Mucosa of gallbladder (tissue), 1 donor: ENCODE measurements at places on chromosomes 7 and 10. TPM values are rescaled to one million over a fixed set of nuclear protein-coding genes. Genes with fewer than 3 reads are reported as not detected.
A peak's percentile ranks its signal among the peaks of the same experiment; 100 is the strongest.

The HKDC1 gene
- 41.2 TPM for total RNA-seq

The CC2D2B gene
- 2.9 TPM for total RNA-seq

DNA sequence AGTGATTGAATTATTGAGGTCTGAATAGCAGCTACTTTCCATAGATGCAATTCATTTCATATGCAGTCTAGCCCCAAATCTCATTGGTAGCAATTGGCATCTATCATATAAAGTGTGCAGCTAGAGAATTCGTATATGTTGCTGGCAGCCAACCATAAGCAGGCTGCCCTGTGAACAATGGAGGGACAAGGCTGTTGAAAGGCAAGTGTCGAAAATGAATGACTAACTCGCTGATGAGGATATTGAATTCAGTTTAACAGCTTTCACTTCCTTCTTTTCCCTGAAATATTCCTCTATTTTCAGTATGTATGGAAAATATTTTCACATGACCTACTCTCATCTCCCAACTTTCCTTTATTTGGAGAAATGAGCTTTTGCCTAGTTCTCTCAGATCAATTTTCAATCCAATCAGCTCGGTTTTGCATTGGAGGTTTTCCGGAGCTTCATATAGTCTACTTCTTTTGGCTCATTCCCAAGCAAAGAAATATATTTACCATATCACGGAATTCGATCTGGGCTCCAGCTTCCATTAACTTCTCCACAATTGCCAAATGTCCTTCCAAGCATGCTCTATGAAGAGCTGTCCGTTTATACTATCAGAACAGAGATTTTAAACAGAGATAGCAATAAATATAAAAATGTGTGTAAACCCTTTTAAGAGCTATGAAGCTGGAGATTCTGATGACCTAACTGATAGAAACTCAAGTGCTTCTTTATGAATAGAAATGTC lies 3.5 kb downstream of the ANKRD1 start:
- DNase-seq = no peak

DNA sequence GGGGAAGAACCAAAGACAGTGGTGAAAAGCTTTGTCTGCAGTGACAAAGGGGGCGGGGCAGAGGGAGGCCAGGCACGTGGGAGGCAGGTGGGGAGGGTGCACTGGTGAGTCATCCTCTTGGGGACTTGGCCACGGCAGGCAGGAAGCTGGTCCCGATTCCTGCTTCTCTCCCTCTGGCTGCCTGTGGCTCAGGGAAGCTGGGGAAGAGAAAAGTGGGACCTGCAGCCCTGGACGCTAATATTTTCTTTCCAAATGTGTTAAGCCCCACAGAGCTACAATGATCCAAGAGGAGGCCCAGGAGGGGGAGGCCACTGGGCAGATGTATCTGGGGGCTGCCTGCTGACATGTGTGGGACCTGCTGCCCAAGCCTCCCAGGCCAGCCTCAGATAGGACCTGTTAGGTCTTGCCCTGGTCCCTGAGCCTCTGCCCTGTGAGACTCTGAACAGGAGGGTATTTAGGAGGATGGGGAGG lies 231.8 kb downstream of the KCNMA1 start:
- DNase-seq = peak; percentile 82

GRCh38 chr10:10235003-10235402 lies 782.7 kb upstream of the CELF2 start:
- no peak for DNase-seq

- DNase-seq = no peak
These were observed 35.0 kb downstream of the C10orf105 start for GRCh38 chr10:71684356-71685173.

GRCh38 chr7:92020636-92021035 lies 80.0 kb downstream of the AKAP9 start:
- DNase-seq = no peak

DNA sequence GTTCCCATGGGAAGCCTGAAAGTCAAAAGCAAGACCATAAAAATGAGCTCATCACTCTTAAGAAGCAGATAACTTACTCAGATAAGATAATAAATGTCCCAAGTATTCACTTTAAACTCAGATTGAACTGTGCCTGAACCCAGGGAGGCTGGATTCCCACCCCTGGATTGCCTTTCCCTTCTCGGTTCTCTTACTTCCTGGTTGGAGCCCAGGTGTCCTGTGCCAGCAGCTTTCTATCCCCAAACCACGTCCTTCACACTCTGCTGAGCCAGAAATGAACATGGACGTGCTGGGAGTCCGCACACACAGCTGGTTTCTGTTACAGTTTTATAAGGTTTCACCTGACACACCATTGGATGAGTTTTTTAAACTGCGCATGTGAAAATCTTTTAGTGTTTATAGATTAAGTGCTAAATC lies 636.2 kb upstream of the IGFBP3 start:
- peak; percentile 28 for DNase-seq

DNA sequence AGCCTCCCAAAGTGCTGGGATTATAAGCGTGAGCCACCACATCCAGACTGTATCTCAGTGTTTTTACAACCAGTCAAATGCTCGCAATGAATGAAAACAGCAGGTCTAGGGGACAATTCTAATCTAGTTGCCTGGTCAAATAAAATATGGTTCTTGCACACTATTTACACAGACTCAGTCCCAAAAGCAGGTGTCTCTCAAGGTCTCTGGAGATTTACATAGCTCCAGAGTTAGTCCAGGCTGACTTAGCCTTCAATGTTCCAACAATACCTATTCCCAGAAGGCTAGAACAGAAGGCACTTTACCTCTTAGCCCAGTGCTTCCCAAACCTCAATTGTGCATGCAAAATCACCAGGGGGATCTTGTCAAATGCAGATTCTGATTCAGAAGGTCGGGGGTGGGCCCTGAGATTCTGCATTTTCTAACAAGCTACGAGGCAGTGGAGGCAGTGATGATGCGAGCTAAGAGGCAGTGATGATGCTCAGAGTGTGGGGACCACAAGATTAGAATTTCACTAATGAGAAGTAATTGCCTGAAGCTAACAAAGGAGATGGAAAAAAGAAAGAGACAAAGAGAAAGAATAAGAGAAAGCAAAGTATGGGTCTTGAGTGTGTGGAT lies 6.4 kb downstream of the KIAA1549 start:
- no peak for DNase-seq

GRCh38 chr10:45425621-45426563 lies 51.9 kb downstream of the ALOX5 start:
- DNase-seq = peak; percentile 45

DNA sequence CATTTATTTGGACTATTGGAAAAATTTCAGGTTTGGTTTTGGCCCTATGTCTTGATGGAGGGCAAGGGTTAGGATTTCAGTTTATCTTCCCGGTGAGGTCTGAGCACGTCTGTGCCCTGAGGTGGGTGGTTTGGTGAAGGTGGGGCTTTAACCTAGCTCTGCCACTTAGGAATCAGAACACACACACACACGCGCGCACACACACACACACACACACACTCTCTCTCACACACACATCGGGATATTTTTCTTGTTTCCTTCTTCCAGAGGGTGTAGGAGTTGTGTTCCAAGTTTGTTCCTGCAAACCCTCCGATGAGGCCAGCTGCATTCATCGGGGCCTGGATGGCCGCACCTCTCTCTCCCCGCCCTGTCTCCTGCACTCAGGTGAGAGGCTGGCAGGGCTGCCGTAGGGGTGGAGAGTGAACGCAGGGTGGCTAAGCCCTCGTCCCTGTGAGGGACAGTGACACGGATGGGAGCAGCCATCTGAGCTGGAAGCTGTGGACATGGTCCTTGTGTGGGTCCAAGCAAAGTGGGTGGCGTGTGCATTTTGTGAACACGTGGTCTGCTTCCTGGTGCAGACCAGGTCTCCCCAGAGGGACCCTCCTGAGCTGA lies 34.2 kb downstream of the CHST12 start:
- no peak for DNase-seq

- DNase-seq = no peak
These were observed 106.9 kb downstream of the COL28A1 start for GRCh38 chr7:7428806-7429205.

The ENTPD7 gene
- 14.4 TPM for total RNA-seq

DNA sequence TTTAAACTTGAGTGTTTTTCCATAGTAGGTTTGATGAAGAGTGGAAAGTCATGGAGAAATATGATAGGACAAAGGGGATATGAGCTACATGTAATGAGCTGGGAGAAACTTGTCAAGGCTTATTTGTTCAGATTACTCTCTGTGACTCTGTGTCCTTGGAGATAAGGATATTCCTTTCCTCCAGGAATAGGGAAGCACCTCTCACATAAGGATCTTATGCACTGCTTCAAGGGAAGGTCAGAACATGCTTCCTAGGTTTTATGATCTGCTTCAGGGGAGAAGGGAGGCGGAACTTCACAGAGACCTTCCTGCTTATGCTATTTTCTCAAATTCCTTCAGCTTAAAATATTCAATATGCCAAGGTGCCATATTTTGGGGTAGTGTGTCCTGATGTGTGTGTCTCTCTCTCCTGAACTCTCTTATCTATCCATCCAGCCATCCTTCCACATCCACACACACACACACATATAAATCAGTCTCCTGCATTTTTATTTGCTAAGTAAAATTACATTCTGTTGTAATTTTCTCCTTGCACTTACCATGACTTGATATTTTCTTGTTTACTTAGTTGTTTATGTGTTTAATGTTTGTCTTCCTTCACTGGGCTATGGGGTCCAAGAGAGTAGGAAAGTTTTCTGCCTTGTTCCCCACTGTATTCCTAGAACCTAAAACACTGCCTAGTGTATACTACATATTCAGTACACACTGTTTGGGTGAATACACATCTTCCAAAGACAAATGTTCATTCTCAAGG lies 26.4 kb downstream of the ARL4A start:
- no peak for DNase-seq

The FLNC gene
- total RNA-seq = 236 TPM

GRCh38 chr7:80619741-80620140 lies 18.7 kb upstream of the CD36 start:
- no peak for DNase-seq

GRCh38 chr7:114790521-114790920 lies 131.4 kb upstream of the MDFIC start:
- no peak for DNase-seq

GRCh38 chr7:55325371-55325792 lies 39.8 kb upstream of the LANCL2 start:
- DNase-seq = peak; percentile 12

GRCh38 chr10:103851261-103851660 lies 4.1 kb downstream of the SH3PXD2A start:
- no peak for DNase-seq

The SEC23IP gene
- 69.8 TPM for total RNA-seq
